ENCODE measurements at places on chromosomes 12 and 14. TPM values are rescaled to one million over a fixed set of nuclear protein-coding genes. Genes with fewer than 3 reads are reported as not detected.

The PDE3A gene
- total RNA-seq = 4.8 TPM

The KCNH3 gene
- not detected for total RNA-seq

The GTF2H3 gene
- 14.3 TPM for total RNA-seq

The SLC25A47 gene
- total RNA-seq = not detected

The OAS2 gene
- total RNA-seq = 5.2 TPM

The TAS2R8 gene
- total RNA-seq = not detected

The MGP gene
- total RNA-seq = 57.2 TPM

The OR4N2 gene
- not detected for total RNA-seq

The CD4 gene
- total RNA-seq = 2.2 TPM

The SPTB gene
- total RNA-seq = 554 TPM

The CLEC7A gene
- total RNA-seq = 40.7 TPM

The MAP3K9 gene
- 2.4 TPM for total RNA-seq

The PPFIA2 gene
- not detected for total RNA-seq

The LTBP2 gene
- total RNA-seq = 19.8 TPM

The IL22 gene
- total RNA-seq = not detected

The ANG gene
- total RNA-seq = 10.5 TPM

The GPR65 gene
- total RNA-seq = 0.18 TPM

The CPM gene
- 20.5 TPM for total RNA-seq

The B4GALNT3 gene
- 0.88 TPM for total RNA-seq

The NOS1 gene
- 39.9 TPM for total RNA-seq

The KCNC2 gene
- total RNA-seq = not detected

The TDP1 gene
- total RNA-seq = 4.3 TPM

The SLC6A12 gene
- 0.13 TPM for total RNA-seq

The MTRFR gene
- total RNA-seq = 5.4 TPM

The MYL2 gene
- total RNA-seq = 5,649 TPM

The KERA gene
- not detected for total RNA-seq

The TMEM253 gene
- not detected for total RNA-seq

The SLC2A14 gene
- total RNA-seq = not detected

The STXBP6 gene
- total RNA-seq = 4.9 TPM
